Effector CD8-positive, alpha-beta T cell (primary cell): ENCODE measurements at places on chromosomes 2 and 18.

DNA sequence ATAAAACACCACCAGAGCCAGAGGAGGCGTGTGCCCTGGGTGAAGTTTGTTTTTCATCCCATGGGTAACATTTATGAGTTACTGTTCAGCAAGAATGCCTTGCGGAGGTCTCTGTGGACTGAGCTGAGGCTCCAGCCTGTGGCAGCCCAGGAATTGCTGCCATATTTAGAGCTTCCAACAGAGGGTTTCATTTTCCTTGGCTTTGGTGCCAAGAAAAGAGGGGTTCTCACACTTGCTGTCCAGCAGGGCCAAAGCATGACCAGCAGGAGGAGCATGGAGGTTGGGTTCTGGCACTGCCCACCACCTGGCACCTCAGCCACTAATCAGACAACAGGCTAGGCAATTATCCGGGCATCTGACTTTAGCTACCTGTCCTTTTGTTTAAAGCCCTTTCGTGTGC, 36.7 kb downstream of the EPAS1 start:
- DNase-seq: no peak

- DNase-seq: no peak
Observed at GRCh38 chr2:99925960-99926359, 216.4 kb downstream of the AFF3 start.

DNA sequence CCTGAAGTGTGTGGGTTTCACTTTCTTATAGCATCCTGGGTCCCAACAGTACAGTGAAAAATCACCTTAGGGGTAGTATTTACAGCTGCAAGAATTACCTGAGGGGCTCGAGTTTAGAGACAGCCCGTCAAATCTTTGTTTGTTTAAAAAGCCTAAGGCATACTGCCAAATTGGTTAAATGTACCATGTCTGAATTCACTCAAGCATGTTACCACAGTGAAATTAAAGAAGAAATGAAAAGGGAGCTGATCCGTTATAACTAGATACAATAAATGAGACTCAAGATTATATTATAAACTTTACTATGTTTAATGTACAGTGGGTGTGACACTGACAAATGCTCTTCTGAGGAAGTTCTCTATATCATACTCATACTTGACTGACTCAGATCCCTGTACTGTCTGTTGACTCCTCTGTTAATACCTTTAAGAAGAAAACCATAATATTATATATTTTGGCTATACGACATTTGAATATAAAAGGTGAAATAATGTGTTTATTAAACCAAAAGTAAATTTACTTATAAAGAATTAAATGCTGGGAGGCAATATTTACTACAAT, 107.3 kb downstream of the TMEFF2 start:
- DNase-seq: no peak

- no peak for DNase-seq
Observed at GRCh38 chr2:191030521-191031154, 16.7 kb upstream of the STAT1 start.

DNA sequence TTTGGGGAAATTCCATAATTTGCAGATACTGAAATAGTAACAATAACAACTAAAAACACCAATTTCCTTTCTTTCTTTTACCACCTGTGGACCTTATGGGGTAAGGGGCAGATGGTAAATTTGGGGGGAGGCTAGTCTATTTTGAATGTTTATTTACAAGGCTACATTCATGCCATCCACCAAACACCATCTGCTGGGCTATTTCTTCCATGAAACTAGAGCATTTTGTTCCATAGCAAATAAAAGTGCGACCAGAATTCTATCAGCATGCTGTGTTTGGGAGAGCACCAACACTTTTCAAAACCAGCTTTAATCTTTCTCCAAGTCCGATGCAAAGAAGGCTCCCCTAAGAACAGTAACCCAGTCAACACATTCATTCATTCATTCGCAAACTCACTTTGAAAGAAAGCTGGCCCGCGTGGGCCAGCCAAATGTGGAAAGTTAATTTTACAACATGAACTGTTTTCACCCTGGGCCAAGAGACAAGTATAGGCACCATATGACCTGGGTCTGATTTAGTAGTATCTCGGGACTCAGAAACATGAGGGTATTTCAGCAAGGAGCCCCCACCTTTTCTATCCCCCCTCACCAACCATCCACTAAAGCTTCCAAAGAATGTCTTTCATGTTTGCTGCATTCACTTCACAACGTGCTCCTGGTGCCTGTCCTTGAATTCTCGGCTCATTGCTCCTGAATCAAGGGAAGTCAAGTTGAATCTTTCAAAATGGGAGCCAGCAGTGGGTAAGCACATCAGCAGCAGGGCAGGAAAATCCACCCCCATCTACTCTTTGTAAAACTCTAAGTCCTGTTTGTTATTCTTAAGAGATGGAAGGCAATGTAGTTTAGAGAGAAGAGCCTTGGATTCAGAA, 210.6 kb downstream of the C1D start:
- no peak for DNase-seq

DNA sequence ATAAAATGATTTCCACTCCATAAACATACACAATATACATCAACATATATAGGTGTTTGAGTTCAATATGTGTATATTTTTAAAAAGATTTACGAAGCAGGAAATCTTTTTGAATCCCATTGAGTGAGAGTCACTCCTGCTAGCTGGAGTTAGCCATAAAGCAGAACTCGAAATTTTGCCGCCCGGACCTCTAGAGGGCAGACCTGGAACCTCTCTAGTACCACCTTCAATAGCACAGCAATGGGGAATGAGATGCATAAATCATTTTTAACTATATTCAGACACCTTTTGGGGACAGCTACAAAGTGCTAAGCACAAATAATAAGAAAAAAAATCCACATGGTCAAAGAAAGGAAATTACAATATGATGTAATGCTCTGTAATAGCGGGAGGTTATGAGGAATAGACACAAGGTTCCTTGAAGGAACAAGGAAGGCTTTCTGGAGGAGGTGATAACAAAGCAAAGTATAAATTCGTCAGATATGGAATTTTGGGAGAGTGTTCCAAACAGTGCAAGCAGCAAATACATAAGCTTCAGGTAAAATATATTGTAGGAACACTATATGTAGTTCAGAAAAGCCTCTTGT, 533.4 kb downstream of the ERBB4 start:
- DNase-seq: no peak

- no peak for DNase-seq
Observed at GRCh38 chr2:207887500-207887899, 117.8 kb upstream of the FZD5 start.

DNA sequence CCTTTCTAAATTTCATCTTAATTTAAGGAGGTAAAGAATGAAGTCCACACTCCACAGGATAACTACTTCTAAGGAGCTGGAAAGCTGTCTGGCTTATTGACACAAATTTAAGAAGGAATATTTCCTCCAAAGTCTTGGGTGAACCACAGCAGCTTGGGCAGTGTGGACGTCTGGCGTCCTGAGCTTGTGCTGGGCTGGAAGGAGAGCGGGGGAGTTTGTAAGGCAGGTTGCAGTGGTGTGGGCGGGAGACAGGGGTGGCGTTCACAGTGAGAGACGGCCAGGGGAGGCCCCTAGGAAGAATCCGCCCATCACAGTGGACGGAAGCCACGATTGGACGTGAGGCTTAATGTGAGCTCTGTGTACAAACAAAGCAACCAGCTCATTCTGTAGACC, 25.7 kb downstream of the ADI1 start:
- DNase-seq: no peak

GRCh38 chr2:39094717-39095363, 26.0 kb downstream of the SOS1 start:
- no peak for DNase-seq

GRCh38 chr2:236434593-236434992, 135.0 kb upstream of the ACKR3 start:
- DNase-seq: no peak

- DNase-seq: no peak
Observed at GRCh38 chr2:38690499-38691420, 24.8 kb downstream of the GALM start.

DNA sequence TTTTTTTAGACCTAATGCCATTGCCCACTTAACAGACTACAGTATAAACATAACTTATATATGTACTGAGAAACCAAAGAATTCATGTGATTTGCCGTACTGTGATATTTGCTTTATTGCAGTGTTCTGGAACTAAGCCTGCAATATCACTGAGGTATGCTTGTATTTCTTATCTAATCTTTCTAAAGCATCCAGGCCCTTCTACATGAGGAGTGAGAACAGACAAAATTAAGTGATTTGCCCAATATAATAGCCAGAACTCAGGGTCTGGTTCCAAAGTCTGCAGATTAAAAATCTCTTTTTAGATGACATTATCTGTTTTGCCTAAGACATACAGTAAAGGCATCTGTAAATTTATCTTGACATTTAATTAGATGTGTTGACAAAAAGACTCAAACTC, 41.9 kb downstream of the BMPR2 start:
- no peak for DNase-seq

DNA sequence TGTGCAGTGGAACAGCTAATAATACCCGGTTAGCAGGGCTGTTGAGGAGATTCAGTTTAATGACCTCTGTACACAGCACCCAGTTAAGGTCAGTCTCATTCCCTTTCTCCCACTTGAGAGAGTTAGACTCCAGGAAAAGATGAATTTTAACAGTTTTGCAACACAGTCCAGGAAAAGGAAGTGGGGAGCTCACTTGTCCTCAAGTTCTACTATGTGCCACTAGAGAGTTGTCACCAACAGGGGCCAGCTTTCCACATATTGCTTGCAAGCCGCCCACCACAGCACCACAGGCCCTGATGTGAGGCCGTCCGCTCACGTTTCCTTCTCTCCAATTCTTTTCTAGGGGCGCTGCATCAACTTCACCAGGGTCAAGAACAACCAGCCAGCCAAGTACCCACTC, 142.1 kb downstream of the GFPT1 start:
- no peak for DNase-seq

DNA sequence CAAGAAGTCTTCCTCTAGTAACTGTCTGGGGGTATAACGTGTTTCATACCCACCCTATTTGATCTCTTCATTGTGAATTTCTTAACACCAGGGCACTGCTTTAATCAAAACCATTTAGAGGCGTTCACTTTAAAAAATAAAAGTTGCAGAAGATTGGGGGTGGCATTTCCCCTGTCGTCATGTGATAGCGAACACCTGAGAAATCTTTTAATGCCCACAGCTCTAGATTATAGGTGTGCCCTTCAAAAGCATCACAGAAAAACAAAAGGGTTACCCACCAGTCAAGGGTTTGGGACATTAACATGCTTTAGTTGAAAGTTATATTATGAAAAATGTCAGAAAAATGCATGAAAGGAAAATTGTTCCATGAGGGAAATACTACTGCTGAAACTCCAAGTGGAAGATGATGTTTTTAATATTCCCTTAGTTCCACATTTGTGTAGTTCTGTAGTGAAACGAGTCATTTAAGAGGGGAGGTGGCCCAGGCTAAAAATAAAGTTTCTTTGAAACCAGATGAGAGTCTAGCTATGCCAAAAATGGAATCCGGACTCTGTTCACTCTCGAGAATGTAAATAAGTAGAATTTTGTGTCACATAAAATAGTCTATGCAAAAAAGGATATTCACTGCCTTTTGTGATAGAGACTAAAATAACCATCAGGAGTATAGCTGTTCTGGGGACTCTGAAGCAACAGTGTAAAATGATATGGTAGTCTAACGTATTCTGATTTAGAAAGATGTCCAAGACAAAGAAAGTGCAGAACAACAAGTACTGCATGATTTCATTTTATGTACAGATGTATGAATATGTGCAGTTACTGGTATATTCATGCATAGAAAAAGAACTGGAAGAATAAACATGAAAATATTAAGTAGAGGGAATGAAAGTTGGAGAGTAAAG, 95.3 kb downstream of the TMEM247 start:
- no peak for DNase-seq

DNA sequence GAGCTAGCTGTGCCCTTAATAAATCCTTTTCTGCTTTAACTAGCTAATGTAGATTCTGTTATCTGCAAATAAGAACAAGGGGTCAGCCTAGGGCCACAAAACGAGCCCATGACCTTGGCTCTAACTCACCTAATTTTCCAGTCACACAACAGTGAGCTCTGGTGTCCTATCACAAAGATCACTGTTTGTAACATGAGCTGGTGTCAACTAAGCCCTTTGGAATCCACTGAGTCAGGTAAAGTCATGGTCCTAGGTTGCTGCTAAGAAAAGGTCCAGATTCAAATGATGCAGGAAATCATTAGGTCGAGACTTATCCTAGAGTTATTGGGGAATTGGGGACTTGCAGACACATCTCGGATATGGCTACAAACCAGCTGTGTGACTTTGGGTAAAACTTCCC, 49.9 kb downstream of the ST8SIA5 start:
- no peak for DNase-seq

- no peak for DNase-seq
Observed at GRCh38 chr2:106570316-106570715, 83.2 kb downstream of the CD8B2 start.

DNA sequence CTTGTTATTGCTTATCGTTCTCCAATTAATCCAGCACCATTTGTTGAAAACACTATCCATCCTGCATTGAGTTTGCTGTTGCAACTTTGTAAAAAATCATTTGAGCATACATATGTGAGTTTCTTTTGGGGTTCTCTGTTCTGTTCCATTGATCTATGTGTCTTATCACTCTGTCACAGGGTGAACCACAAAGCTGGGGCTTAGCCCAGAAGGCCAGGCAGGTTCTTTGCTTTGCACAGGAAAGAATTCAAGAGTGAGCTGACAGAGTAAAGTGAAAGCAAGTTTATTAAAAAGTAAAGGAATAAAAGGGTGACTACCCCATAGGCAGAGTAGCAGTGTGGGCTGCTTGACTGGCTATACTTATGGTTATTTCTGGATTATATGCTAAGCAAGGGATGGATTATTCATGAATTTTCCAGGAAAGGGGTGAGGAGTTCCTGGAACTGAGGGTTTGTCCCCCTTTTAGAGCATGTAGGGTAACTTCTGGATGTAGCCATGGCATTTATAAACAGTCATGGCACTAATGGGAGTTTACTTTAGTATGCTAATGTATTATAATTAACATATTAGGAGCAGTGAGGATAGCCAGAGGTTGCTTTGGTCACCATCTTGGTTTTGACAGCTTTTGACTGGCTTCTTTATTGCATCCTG, 46.8 kb downstream of the RNF138 start:
- no peak for DNase-seq

- DNase-seq: no peak
Observed at GRCh38 chr18:38077229-38077628, 511.6 kb upstream of the CELF4 start.

DNA sequence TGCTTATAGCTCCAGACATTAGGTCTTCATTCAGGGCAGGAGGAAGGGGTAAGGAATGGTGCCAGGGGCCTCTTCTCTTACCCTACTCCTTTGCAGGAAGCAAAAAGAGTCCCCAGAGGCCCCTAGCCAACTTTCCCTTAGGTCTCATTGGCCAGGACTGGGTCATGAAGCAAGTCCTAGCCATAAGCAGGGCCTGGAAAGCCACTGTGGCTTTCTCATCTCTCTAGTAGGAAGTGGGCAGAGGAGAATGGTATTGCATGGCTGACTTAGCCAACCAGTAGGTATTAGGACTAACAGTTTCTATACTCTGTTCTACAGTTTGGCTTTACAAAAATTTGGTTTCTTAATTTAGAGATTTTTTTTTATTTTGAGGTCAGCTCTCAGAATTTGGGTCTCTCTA, 4.8 kb downstream of the FAM228A start:
- no peak for DNase-seq

- DNase-seq: no peak
Observed at GRCh38 chr18:68462148-68462547, 252.8 kb downstream of the TMX3 start.

GRCh38 chr18:54807303-54807702, 21.0 kb upstream of the RAB27B start:
- DNase-seq: no peak

GRCh38 chr2:170276056-170276455, 98.1 kb downstream of the MYO3B start:
- DNase-seq: no peak
